Activated naive CD4-positive, alpha-beta T cell treated with anti-CD3 and anti-CD28 coated beads, Interleukin-2, amount 10 ng/mL, durations not matched to agents 7 days and 5 days (primary cell): ENCODE measurements at places on chromosomes 1 and 21.

DNA sequence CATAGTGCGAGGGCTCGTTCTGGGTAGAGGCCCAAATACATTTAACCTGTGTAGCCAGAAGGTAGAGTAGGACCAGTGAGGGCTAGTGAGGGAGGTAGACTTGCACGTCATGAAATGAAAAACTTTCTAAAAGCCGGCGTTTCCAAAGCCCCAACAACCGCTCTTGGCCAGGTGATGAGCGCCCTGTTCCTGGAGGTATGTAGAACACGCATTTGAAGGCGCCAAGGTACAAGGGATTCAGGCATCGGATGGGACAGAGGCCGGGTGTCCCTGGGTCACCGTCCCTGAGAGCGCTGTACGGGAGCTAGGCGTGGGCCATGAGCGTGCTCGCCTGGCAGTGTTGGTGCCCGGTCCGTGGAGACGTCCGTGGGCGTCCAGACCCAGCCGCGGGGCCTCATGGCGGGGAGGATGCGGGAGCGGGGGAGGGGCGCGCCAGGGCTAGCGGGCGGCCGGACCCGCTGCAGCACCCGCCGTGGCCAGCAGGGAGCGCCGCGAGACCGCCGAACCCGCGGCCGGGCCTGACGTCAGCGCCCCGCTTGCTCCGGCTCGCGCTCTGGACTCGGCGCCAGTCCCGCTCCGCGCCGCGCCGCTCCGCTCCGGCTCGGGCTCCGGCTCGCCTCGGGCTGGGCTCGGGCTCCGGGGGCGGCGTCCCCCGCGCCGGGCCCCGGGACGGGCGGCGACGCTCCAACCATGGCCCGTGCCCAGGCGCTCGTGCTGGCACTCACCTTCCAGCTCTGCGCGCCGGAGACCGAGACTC lies at the start of gene PTPRU:
TSS of gene PTPRU (plus strand) at position 568 of the 757 bp plus-strand sequence. CDS start at position 691, 123 bp downstream.
- peak; percentile 83 for DNase-seq

GRCh38 chr1:168065506-168065905 lies 71.2 kb downstream of the GPR161 start:
- DNase-seq = no peak

DNA sequence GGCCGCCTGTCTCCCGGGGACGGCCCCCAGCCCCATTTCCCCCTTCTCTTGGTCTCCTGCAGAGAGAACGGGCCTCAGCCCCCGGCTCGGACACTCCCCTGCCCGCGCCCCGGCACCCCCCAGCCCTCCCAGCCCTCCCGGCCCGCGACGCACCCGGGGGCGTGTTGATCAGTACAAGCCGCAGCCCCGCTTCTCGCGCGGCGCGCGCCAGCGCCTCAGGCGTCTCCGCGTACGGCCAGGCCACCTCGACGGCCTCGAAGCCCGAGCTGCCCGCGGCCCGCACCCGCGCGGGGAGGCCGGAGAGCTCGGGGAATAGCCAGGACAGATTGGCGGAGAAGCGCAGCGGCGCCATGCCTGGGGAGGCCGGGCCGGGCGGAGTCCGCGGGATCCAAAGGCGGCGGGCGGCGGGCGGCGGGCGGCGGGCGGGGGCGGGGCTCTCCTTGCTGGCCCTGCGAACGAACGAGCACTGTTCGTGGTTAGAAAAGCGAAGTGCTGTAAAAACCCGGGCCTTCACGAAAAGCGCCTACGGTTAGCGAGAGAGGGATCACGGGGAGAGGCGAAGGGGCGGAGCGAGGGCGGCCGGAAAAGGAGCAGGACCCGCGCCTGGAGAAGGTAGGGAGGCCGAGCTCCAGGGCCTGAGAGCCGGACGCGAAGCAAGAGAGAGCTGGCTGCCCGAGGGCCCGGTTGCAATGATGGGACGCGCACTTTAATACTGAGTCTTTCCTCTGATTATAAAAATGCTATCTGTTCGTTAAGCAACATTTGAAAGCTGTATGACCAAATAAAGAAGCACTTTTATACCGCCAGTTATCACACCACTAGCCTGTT lies at the start of gene HYI:
TSS of gene HYI (minus strand) at position 490 of the 828 bp plus-strand sequence. CDS start at position 352, 138 bp downstream.
- peak; percentile 87 for DNase-seq

GRCh38 chr1:44250068-44250781 lies 37.0 kb downstream of the DMAP1 start:
- no peak for DNase-seq

- no peak for DNase-seq
Observed at GRCh38 chr1:99591886-99592285, 54.0 kb upstream of the PALMD start.

DNA sequence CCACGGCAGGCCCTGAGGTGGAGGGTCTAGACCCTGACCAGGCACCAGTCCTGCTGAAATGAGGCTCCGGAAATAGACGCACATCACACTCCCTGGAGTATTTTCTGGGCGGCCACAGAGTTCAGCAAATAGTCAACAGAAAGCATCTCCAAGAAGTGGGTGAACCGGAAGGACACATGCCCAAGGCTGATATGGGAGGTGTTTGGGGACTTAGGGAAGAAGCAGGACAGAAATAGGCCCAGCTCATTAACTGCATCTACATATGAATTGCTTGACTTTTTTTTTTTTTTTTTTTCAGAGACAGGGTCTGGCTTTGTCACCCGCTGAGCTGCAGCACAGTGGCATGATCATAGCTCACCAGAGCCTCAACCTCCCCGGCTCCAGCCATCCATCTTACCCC lies 36.5 kb upstream of the GPR157 start:
- no peak for DNase-seq

- no peak for DNase-seq
Observed at GRCh38 chr21:15493646-15494045, 236.1 kb upstream of the USP25 start.

DNA sequence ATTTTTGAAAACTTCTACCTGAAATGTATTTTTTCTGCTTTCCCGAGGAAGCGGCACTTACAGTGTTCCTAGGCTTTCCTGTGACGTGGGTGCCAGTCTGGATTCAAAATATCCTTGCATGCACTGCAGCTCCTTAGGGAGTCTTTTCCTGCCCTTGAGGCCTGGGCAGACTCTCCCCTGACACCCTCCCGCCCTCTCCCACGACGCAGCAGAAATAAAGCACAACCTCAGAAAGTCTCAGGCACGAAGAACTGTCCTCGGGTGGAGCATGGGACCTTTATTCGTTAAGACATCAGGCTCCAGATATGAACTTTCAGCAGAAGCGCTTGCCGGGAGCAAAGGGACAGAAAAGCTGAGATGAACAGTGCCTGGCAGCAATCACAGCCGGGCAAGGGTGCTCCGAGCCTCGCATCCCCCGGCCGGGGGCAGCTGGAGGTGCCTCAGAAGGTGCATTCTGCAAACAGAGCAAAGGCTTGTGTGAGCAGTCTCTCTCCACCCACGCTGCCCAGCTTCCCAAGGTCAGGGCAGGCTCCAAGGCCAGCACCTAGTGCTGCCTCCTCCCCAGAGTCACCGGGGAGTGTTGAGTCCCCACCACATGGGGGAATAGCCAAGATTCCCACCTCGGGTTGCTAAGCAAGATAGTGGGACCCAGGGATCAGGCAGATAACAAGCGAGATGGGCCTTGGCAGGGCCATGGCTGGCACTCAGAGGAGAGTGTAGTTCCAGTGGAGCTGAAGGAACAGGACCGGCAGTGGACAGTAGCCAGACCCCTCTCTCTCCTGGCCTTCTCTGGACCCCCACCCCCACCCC lies 3.2 kb downstream of the TFF3 start:
- DNase-seq = no peak

DNA sequence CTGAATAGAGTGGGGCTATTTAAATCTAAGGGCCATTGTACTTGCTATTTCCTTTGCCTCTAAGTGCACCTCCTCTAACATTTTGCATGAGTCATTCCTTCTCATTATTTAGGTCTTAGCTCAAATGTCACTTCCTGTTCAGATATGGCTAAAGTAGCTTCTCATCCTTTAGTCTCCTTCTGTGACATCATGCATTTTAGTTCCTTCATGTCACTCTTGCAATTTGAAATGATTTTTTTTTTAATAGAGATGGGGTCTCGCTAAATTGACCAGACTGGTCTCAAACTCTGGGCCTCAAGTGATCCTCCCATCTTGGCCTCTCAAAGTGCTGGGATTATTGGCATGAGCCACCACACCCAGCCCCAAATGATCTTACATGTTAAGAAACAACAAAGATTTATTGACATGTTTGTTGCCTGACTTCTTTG lies 6.6 kb downstream of the TBX19 start:
- no peak for DNase-seq

DNA sequence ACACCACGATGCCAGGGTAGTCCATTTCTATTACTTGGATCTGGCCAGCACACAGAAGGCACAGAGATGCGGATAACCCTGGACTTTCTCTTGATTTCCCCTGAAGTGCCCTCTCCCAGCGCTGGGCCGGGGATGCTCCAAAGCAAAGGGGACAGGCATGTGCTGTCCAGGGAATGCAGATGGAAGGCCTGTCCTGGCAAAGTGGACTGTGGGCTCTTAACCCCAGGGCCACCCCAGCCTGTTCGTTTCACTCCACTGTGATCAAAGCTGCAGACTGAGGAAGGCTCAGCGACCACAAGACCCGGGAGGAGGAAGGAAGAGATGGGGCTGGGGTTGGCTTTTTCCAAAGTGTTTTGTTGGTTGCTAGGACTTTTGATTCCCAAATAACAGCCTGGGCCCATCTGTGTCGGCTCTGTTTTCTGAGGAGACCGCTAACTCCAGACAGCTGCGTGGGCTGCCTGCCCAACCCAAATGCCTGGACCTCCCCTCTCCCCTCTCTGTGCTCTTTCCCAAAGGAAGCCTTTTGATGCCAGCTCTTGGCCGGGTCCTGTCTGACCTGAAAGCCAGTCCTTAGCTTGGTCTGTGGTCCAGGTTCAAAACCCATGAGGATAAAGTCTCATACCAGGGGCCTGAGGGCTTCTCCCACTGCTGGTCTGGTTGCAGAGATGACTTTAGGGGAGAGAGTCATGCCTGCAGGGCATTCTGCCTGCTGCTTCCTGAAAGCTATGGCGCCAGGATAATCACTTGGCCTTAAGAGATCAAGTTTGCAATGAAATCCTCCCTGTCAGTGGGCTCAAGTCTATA lies 119.6 kb upstream of the CD34 start:
- DNase-seq = no peak

DNA sequence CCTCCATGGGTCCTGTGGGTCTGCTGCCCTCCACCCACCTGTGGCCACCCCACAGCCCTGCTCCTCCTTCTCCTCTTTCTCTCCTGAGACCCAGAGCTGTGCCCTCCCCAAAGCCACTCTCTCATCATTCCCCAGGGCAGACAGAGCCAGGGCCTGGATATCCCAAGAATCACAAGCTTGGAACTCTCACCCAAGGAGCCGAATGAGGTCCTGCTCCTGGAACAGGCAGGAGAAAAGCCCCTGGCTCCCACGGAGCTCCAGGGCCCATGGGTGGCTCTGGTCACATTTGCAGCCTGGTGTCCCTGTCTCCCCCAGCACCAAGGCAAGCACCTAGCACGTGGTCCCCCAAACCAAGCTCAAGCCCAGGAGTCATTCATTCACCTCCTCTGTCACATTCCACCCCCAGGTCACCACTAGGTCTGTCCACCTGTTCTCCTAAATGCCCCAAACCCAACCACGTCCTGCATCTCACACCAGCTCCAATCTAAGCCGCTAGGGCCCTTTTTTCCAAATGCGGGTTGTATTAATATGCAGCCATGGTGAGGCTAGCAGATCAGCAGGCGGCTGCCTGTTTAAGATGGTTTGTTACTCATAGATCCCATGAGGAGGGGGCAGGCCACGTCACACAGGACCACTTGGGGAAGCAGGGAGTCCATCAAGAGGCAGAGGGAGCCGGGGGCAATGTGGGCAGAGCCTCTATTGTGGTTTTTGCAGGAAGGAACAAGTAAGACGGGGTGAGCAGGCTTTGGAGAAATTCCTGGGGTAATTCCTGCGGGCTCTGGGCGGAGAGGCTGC lies 215.5 kb upstream of the VAMP3 start:
- no peak for DNase-seq

- DNase-seq = no peak
Observed at GRCh38 chr1:175742790-175743459, 470 bp downstream of the TNR start.

DNA sequence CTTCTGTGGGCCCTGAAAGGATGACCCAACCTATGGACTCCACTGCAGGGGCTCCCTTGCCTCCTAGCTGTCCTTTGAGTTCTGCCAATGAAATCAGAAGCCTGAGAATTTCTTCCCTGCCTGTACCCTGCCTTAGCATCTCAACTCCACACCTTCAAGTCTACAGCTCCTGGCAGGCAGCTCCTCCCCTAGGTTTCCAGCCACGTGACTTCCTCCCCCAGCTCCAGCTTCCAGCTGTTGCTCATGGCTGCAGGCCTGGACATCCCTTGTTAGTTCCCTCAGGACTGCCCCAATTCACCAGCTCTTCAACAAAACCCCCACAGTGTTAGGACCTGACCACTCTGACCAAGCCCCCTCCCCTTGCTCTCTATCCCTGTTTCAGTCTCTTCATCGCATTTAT lies 2.4 kb downstream of the RCAN1 start:
- no peak for DNase-seq

- DNase-seq = no peak
Observed at GRCh38 chr1:45008076-45008475, 3.0 kb downstream of the HECTD3 start.

DNA sequence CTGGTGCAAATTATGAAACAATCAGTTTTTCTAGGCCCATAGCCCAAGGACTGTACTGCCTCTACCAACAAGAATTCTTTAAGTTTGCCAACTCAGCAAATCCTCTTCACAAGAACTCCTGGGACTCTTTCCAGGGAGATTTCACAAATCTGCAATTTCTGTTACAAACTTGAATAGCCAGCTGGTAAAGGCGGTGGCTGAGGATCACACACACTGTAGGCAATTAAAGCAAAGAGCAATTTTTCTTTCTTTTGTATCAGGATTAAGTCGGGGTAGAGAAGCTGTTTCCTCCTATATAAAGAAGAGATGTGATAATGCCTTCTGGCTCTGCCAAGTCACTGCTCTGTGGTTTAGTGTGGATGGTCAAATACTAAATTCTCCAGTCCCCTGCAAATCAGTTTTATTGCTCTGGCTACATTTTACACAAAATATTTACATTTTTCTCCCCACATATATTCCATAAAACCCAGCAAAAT lies 1.7 kb downstream of the ALDH9A1 start:
- DNase-seq = no peak

- DNase-seq = no peak
Observed at GRCh38 chr1:22223176-22223575, 80.3 kb upstream of the WNT4 start.

DNA sequence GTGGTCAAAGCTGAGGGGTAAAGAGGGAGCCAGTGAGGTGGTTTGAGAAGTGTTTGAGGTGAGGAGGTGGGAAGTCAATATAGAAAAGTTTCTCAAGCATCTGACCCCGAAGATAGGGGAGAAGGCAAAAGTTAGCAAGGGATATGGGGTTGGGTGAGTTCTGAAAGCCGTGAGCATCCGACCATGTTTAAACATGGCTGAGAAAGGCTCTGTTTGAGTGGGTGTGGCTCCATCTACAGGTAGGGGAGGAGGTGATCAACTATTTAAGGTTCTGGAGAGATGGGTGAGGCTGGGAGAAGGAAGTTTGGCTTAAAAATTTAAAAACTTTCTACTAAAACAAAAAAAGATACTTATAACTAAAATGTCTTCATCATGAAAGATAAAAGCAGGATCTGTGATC lies 273.8 kb downstream of the KCNJ6 start:
- peak; percentile 40 for DNase-seq
